Foreskin keratinocyte (primary cell): ENCODE measurements at places on chromosomes 12 and 14. TPM values are rescaled to one million over a fixed set of nuclear protein-coding genes. Genes with fewer than 3 reads are reported as not detected.

LRFN5 gene
- polyA plus RNA-seq: not detected in 2 replicates

STK38L gene
- polyA plus RNA-seq: 3.3 and 3.8 TPM in 2 replicates

AICDA gene
- 0.02 TPM in 1 of 2 replicates, not detected in the other for polyA plus RNA-seq

POLE2 gene
- polyA plus RNA-seq: 20.0 and 23.3 TPM in 2 replicates

C1RL gene
- 5.7 and 5.9 TPM in 2 replicates for polyA plus RNA-seq

RTN1 gene
- polyA plus RNA-seq: 0.06 TPM in 1 of 2 replicates, not detected in the other

NRL gene
- polyA plus RNA-seq: 0.46 and 0.50 TPM in 2 replicates

SAMD15 gene
- polyA plus RNA-seq: 0.17 and 0.24 TPM in 2 replicates

IL26 gene
- not detected in 2 replicates for polyA plus RNA-seq

ITGB7 gene
- polyA plus RNA-seq: 0.15 and 0.17 TPM in 2 replicates

ABCD2 gene
- 0.01 TPM in 1 of 2 replicates, not detected in the other for polyA plus RNA-seq

MYO1A gene
- polyA plus RNA-seq: 0.04 TPM in 1 of 2 replicates, not detected in the other

FGF23 gene
- polyA plus RNA-seq: not detected in 2 replicates

NKX2-1 gene
- polyA plus RNA-seq: not detected in 2 replicates

PLA2G1B gene
- not detected in 2 replicates for polyA plus RNA-seq

PLEKHH1 gene
- 1.4 and 2.0 TPM in 2 replicates for polyA plus RNA-seq

MMP19 gene
- polyA plus RNA-seq: 4.9 and 5.9 TPM in 2 replicates

PTPN21 gene
- polyA plus RNA-seq: 2.8 and 3.2 TPM in 2 replicates

DPPA3 gene
- not detected in 2 replicates for polyA plus RNA-seq

RHOJ gene
- 0.03 and 0.11 TPM in 2 replicates for polyA plus RNA-seq

CLEC14A gene
- not detected in 2 replicates for polyA plus RNA-seq

TTLL5 gene
- polyA plus RNA-seq: 13.3 and 13.7 TPM in 2 replicates

RERG gene
- 0.03 TPM in 1 of 2 replicates, not detected in the other for polyA plus RNA-seq

GLT8D2 gene
- 3.4 and 4.0 TPM in 2 replicates for polyA plus RNA-seq

WSCD2 gene
- polyA plus RNA-seq: not detected in 2 replicates

TIGAR gene
- polyA plus RNA-seq: 17.1 and 20.7 TPM in 2 replicates

FOXM1 gene
- 52.8 and 73.4 TPM in 2 replicates for polyA plus RNA-seq
